ENCODE measurements at places on chromosomes 1 and 21.

DNA sequence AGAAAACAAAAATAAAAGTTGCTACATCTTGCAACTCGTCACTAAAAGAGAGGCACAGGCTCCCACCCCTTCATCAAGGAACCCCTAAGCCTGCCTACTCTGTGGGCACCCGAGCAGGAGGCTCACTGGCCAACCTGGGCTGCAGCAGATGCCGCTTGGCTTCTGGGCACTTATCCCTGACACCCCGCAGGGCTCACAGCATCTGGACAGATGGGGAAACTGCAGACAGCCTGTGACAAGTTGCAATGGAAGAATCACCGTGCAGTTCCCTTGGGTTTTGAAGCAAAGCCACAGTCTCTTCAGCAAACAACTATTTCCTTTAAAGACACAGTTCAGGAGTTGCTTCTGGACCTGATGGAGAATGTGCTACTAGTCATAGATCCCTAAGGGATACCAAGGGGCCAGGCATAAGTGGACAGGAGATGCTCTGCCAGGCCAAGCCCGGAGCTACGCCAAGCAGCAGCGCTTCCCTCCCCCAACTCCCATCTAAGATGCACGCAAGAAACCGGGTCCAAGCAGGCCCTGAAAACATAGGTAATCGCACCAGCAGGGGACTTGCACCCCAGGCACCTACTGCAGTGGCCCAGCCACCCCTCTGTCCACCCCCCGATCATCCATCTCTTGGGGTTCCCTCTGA, 170.6 kb downstream of the NPHP4 start:
- no peak for DNase-seq

DNA sequence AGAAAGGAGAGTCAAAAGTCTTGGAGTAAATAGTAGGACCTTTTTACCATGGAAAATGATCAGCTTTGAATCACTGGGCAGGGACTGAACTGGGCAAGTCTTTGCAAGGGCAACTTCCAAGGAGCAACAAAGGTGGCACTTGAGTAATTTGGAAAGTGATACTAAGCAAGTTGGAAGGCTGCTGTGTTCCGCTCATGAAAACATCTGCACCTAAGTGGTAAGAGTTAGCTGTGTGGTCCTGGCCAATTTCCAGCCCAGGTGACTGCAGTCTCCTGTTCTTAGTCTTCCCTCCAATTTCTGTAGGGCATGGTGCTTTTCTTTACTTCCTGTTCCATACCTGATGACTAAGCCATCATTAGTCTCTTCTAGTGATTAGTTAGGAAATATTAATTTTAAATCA, 35.5 kb upstream of the PRDM2 start:
- DNase-seq = no peak

GRCh38 chr1:117814856-117815797, 114.3 kb downstream of the GDAP2 start:
- no peak for DNase-seq

DNA sequence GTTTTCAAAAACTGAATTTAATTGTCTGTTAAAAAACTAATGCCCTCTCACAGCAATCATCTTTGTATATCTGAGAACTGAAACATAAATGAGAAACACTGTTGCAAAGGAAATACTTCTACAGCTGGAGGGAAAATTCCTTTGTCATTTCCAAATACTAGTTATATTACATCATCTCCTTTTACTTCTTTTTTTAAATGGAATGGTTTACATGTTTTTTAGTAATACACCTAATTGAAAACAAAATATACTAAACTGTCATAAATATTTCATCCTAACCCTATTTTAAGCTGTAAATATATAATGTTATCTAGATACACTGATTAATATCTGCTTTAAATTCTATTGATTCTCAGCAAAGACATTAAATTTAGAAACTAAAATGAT, 19.1 kb downstream of the CDC42BPA start:
- no peak for DNase-seq

DNA sequence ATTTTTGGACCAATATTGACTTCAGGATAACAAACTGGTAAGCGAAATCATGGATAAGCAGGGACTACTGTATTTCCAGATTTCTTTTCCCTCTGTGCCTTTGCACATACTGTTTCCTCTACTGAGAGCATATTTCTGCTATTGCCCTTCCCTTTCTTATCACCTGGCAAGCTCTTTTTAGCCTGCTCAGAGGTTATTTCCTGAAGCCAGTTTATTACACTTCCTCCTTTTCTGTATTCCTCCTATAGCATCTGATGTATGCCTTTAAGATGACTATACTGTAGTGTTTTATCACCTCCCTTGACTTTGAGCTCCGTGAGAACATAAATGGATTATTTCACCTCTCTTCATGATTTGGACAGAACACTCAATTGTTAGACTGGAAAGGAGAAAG, 49.0 kb downstream of the MAGI3 start:
- DNase-seq = no peak

DNA sequence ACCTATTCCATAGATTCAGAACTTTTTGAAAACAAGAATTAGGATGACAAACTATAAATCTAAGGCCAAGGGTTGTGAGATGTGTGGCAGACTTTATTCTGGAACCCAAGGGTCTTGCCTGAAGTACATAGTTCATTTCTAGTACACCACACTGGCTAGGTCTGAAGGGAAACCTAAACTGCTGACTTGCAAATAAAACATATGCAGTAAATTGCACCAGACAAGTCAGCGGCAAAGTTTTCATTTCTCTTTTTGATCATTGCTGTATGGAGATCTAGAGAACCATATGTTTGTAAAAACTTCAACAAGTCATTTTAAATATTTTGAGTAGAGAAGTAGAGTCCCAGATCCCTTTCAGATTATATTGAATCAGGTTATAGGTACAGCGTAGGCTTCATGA, 43.9 kb downstream of the TNFSF4 start:
- no peak for DNase-seq

DNA sequence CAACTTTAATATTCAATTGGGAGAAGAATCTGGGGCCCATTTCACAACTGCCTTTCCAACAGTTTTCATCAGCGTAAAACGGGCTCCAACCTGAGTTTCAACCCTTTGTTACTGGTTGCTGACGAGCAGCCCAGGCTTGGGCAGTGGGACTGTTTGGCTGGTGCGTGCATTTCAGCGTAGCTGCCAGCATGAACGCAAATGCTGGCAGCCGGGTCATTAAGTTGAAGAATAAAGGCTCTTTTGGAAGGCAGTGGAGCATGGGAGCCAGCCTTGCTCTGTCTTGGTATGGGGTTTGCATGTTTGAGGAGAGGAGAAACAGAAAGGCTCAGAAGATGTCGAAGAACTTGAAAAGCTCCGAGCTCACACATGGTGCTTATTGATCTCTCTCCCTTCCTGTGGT, 40.7 kb downstream of the WDR3 start:
- DNase-seq = no peak

- no peak for DNase-seq
Observed at GRCh38 chr1:202081992-202082391, 40.7 kb upstream of the GPR37L1 start.

- DNase-seq = no peak
Observed at GRCh38 chr21:29342363-29342957, 43.7 kb downstream of the BACH1 start.

GRCh38 chr1:62029704-62030103, 164.9 kb upstream of the L1TD1 start:
- DNase-seq = no peak

DNA sequence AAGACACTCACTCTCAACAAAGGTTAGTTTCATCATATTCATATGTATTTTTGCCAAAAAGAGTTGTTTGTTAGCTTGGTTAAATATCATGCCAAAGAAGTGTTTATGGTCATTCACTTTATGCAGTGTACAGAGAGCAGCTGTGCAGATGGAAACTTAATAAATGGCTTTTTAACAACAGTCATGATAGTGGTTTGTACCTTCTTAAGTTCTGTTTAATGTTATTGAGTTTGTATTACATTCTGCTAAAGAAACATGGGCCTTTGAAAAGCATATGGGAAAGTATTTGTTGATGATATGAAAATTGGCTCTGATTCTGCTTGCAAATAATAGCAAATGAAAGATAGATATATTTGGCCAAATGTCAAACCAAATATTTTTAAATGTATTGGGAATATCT, 607.3 kb downstream of the NCAM2 start:
- DNase-seq = no peak

- no peak for DNase-seq
Observed at GRCh38 chr1:163227126-163227525, 24.4 kb upstream of the RGS5 start.

GRCh38 chr1:227685807-227686206, 49.3 kb downstream of the JMJD4 start:
- DNase-seq = no peak

DNA sequence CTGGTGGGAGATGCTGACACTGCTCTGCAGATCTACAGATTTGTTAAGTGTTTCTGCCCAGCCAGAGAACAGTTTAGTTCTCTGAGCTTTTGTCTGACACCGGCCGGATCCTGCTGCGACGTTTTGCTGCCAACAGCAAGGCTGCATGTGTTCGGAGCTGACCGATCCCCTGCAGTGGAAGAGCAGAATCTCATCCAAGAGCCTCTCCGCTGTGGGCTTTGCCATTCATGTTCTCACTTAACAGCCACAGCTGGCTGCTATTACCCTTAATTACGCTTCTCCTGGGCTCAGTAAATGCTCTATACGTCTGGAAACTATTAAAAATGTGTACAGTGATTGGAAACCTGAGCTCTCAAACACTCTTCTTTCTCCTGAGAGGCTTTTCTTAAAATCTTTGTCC, 105.3 kb downstream of the BCAR3 start:
- DNase-seq = no peak

DNA sequence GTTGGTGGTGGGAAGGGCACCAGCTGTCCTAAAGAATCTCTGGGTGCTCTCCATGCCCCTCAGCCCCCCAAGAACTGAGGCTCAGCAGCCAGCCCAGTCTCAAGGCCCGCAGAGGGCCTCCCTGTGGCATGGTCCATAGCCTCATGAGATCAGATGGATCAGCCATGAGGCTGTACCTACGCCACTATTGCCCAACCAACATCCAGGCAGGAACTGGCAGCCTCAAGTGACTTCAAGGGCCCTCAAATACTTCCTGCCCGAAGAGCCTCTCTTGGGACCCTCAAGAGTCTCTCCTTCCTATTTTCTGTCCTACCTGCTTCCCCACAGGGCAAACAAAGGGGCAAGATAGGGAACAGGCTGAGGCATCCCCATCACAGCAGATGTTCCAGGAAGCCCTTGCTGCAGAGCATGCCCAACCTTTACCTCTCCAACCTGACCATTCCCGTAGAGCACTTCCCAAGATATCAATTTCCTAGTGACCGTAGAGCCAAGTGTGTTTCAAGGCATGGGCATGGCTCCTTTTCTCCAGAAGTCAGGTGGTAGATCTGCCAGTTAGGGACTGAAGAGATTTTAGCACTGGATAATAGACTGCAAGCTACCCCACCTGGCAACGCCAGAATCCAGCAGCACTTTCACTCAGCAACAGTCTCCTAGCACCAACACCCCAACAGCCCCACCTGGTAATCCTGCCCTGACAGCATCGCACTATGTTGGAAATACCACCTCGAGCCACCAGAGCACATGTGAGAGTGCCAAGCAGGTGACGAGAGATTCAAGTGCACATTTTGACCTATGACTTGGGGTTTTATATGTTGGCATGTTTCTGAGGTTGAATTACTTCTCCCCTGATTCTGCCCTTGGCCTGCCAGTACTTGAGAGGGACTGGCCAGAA, 13.7 kb upstream of the MFSD2A start:
- DNase-seq = no peak

DNA sequence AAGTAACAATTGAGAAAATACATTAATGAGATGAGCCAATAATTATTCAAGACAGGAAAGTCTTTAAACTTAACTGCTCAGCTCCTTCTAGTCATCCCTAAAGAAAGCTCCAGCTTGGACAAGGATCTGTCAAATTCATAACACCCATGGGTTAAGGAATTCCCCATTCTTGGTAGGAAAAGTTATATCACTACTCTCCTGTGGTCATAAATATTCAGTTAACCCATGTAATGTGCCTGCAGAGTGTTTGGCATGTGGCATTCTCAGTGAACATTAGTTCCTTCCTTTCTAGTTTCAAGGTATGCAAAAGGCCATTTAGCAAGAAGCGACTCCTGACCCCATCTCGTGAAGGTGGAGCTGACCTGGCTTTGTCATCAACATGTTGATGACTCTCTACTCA, 76.7 kb upstream of the VCAM1 start:
- no peak for DNase-seq

- DNase-seq = no peak
Observed at GRCh38 chr1:160666079-160666442, 19.2 kb upstream of the SLAMF1 start.

GRCh38 chr1:9289711-9290485, 2.8 kb upstream of the SPSB1 start:
- DNase-seq = no peak

GRCh38 chr1:229778794-229779193, 152.7 kb downstream of the URB2 start:
- no peak for DNase-seq

DNA sequence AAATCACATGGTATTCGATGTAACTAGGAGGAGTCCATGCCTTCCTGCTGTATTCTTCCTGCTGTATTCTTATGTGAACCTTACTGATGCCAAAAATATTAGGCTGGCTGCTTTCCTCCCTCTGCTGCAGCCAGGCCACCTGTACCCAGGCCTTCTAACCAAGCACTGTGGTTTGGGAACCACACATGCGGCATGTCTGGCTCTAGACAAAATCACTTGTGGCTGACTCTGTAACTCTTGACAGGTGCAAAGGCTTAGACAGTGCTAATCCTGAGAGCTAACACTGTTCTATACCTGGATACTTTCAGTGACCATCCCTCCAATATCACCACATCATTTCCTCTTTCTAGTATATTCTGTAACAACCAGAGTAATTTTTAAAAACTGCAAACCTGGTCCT, 67.7 kb downstream of the PCP4 start:
- no peak for DNase-seq

DNA sequence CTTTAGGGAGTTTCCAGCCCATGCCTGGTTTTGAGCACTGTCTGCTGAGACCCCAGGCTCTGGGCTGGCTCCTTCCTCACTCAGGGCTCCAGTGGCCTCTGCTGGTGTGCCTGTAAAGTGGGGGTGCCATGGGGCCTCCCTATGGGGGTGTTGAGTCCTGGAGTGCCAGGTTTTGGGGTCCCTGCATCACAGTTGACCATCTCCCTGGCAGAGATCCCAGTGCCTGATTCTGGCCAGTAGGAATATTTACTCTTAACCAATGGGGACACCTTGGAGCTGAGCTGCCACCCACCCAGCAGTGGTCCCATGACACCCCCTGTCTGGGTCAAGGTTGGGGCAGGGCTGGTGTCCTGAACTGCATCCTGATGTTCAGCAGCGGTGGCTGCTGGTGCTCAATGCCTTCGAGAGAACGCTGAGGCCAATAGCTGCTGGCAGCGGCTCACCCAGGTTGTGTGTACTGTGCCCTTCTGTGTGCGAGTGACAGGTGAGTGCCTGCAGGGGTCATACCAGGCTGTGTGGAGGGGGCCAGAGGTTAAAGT, 9.6 kb upstream of the ZNF669 start:
- DNase-seq = no peak

DNA sequence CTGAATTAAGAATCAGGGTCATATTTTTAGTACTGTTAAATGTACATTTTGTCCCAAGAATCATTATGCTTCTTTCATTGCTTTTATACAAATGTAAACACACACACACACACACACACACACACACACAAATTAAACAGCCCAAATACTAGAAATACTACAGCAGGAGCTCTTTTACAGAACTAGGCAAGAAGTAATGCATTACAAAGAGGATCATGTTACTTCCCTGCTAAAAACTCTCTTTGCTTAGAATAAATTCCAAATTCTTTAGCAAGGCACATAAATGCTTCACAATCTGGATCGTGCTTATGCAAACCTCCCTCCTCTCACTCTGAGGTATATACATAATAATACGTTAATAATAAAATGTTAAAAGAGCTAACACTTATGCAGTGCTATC, 720.4 kb upstream of the ADGRL4 start:
- DNase-seq = no peak

Measured in stimulated activated CD8-positive, alpha-beta memory T cell treated with anti-CD3 and anti-CD28 coated beads, Interleukin-15, amount 100 ng/mL, for 1 hour (primary cell).